GM13977 (cell line): ENCODE measurements at places on chromosomes 12 and 14.
A peak's percentile ranks its signal among the peaks of the same experiment; 100 is the strongest.

DNA sequence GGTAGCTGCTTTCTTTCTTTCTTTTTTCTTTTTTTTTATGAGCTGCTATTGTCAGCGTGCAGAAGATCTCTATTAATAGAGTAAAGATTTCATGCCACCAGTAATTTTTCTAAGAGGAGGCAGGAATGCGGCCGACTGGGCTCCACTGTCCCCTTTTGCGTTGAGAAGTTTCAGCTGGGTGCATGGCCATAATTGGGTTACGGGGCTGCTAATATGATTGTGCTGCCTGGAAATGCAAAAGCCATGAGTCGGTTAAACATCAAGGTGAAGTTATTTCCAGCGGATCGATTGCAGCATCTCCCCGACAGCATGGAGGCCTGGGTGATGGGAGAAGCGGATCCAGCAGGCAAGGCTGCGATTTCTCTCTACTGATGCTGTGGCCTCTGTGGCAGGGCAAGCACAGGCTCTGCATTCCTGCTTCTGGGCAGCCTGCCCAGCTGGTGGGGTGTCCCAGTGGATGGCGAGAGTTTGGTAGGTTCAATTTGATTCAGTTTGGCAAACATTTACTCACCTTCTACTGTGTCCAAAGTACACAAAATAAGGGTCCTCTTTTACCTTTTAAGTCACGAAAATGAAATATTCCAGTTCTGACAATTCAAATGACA is 54.4 kb upstream of the PRMT8 start:
- no peak for DNase-seq

GRCh38 chr12:8628731-8629130 is 16.1 kb upstream of the AICDA start:
- no peak for DNase-seq

DNA sequence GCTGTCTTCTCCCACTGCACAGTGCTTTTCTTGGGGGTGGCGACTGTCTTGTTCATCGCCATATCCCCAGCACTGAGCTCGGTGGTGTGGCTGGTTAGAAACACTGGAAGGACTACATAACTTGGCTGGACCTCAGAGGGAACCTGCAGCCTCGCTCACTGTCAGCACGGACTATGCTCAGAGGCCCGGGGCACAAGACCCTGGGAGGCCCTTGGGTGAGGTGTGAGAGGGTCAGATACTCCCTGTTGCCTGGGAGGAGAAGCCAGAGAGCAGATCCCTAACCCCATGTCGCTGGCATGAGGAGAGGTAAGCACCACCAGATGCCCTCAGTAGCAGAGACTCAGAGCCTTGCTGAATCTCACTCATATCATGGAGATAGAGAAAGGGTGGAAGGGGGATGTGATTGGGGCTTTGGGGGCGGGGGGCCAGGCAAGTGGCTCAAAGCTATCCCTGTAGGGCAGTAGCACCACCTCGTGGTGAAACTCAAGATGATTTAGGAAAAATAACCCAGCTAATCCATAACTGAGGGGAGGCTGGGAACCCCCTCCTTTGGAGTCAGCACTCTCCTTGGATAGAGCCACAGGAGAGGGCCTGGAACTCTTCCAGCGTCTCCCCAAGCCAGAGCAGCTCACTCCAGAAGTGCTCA is 18.7 kb upstream of the HDAC7 start:
- DNase-seq: peak; percentile 60

DNA sequence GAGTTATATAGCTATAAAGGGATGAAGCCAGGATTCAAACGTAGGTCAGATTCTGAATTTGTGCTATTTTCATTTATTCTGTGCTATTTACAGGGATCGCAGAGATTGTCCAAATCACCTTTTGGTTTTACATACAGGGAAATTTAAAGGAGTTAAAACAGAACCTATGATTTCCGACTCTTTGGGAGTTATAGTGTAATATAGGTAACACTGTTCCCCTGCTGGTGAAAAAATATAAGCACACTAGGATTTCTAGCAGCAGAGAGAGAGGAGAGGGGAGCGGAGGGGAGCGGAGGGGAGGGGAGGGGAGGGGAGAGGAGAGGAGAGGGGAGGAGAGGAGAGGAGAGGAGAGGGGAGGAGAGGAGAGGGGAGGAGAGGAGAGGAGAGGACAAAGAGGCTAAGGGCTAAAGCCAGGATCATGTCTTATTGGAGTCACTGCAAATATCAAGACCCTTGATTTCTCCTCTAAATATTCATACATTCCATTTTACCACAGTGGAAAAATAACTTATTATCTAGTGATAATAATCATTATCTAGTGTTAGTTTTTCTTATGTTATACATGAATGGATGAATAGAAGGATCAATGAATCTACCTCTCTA is 46.2 kb upstream of the KCNH5 start:
- no peak for DNase-seq

- no peak for DNase-seq
Observed at GRCh38 chr12:69529021-69529420, 56.2 kb upstream of the CCT2 start.
